M059J (cell line): ENCODE measurements at places on chromosomes 16 and 17. TPM values are rescaled to one million over a fixed set of nuclear protein-coding genes. Genes with fewer than 3 reads are reported as not detected.
A peak's percentile ranks its signal among the peaks of the same experiment; 100 is the strongest.

KRTAP4-1 gene
- total RNA-seq, result not detected in 2 replicates

DNA sequence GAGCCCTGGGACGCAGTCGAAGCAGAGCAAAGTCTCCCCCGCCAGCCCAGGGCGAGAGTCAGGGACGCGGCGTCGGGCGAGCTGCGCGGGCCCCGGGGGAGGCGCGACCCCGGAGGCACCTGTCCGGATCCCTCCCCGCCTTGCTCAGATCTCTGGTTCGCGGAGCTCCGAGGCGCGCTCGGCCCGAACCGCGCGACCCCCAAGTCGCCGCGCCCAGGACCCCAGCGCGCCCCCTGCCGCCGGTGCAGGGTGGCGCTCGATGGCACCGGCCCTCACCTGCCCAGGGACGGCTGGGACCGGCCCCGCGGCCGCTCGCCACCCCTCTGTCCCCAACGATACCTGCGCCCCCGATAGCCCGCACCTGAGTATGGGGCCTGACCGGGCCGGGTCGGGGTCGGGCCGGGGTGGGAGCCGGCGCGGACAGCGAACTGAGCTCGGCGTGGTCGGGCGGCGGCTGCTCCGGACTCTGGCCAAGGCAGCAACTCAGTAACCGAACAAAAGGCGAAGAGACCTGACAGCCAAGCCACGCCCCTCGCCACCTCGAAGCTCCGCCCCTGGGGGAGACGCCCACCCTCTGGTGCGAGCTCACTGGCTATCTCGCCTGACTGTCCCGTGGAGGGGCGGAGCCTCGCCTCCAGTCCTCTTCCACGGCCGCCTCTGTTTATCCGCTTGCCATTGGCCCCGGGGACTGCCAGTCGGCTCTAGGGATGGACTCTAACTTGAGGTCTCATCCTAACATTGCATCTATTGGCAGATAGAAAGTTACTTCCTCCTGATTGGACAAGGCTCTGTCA is at the start of gene JUP:
JUP (minus strand) TSS at position 485 of the 794 bp plus-strand sequence. CDS start 14,857 bp downstream, outside the sequence.
- DNase-seq, result peak; percentile 97

GEMIN4 gene
- total RNA-seq, result 6.7 and 13.4 TPM in 2 replicates

ATAD5 gene
- total RNA-seq, result 3.1 and 4.5 TPM in 2 replicates

SLC5A11 gene
- total RNA-seq, result not detected in 2 replicates

DNA sequence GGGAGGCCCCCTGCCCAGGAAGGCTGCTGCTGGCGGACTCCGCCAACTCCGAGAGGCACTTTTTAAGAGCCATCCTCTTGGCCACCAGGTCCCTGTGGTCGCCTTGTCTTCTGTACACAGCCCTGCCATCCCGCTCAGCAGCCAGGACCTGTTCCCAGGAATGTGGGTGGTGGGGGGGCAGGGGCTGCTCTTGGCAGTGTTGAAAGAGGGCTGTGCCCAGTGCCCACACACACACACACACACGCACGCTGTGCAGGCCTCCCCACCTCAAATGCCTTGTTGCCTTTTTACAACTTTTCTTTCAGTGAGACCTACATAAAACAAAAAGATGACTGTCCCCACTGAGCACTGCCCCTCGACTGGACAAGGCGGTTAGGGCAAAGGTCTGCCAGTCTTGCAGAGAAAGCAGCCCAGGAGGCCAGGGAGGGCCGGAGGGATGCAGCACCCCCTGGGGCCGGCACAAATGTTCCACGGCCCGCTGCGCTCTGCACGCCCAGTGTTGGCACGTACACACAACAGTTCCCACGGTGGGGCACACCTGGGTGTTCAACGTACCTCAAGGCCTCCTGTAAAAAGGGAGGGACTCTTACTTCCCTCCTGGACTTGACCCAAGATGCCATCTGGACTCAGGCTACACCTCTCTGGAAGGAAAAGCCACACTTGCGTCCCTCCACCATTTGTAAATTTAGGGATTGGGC is 18.5 kb upstream of the PITPNA start:
- no peak for DNase-seq

GRCh38 chr16:87129771-87130170 is 187.4 kb downstream of the C16orf95 start:
- DNase-seq, result peak; percentile 96

CMTM1 gene
- total RNA-seq, result 2.1 and 3.8 TPM in 2 replicates

DNA sequence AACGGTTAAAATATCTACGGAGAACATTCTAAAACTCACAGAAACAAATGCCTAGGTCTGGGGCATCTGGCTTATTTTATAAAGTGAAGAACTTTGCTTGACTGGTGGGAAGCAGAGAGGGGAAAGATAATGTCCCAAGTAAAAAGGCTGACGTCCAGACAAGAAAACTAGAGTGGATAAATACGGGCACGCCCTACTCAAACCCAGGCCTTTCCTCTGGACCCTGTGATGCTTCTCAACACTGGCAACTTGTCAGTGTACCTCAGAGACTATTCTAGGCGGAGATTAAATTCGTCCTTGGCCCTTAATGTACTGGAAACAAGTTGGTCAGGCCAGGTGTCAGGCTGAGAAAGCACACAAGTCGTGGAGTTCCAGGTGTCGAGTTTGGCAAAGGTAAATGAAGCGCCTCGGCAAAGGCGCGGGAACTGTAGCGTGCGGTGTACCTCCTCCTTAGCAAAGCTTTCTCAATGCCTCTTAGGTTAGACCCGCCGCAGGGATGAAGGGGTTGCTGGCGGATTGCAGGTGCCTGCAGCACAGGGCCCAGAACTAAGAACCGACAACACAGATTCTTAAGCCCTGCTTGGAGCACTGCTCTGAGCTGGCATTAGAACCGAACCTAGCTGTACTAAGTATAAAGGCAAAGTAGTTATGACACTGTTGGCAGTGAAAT is 668 bp upstream of the UNK start:
- no peak for DNase-seq

DNA sequence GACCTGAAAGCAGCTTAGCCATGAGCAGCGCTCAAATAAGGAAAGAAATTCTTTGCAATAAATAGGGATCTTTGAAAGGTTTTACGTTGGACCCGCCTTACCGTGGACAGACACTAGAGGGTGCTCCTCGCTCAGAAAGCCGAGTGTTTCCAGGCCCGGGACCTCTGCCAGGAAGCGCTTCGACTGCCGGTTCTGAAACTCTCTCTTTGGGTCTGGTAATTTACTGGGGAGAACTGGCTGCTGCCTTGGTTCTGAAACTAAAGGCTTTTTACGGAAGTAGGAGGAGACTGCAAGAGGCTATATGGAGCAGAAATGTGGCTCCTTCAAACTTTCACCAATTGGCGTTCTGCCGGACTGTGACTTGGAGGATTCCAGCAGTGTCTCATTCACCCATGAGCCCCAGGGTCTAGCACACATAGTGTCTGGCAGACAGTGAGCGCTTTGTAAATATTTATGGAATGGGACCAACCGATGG is 45.6 kb upstream of the HOXB9 start:
- DNase-seq, result peak; percentile 84

GRCh38 chr17:82494236-82495055 is 25.1 kb upstream of the FOXK2 start:
- DNase-seq, result peak; percentile 97

SCNN1G gene
- not detected in 2 replicates for total RNA-seq

DNA sequence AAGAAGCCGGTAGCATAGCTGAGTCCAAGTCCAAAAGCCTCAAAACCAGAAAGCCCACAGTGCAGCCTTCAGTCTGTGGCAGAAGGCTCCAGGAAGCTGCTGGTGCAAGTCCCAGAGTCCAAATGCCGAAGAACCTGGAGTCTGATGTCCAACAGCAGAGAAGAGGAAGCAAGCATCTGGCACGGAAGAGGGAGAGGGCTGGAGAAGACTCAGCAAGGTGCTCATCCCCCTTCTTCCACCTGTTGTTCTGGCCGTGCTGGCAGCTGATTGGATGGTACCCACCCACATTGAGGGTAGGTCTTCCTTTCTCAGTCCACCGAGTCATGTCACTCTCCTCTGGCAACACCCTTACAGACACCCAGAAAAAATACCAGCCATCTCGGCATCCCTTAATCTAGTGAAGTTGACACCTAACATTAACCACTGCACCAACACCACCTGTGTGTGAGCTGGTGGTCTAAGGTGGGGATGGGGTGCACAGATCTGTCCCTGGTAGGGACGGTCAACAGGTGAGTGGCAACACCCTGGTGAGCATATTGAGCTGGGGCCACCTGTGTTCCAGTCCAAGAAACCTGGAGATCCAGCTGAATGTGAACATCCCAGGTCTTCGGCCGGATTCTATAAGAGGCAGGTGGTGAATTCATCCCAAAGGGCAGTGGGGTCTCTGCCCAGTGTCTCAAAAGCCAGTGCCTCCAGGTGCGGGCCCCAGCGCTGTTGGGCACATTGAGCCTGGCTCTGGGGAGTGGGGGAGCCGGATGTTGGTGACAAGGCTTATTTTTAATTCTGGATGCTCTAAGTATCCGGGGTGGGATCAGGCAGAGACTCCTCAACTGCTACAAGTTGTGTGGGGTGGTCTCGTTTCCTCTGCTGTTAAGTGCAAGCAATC is 9.8 kb downstream of the MIEF2 start:
- no peak for DNase-seq

DNA sequence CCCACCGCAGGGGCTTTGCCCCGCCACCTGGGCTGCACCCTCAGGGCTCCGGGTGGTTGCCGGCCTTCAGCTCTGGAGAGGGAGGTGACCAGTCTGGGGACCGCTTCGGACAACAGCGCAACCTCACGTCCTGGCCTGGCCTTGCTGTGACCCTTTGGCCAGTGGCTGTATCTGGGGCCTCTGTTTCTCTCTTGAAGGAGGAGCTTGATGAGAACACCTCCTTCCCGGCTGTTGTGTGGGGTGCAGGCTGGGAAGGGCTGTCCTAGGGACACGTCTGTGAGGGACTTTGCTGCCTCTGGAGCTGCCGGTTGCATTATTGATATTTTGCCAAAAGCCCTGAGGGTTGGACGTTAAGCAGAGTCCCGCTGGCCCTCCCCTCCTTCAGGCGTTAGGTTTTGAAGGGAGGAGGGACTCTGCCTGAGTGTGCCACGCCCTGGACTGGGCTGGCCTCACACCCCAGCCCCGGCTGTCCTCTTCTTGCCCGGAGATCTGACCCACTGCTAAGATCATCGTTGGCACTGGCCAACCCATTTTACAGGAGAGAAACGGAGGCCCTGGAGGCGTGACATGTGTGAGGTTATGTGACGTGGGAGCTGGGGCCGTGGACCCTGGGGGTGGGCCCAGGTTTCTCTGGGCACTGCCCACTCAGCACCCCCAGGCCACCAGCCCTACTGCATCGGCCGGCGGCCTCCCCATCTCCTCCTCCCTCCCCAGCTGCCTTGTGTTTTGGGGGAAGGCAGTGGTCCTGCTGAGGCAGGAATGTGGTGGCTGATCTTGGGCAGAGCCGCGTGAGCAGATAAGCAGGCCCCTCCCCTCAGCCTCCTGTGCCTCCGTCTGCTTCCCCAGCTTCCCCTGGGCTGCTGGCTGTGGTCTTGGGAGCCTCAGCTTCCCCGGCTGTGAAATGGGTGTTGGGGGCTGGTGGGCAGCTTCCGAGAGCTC is 8.5 kb downstream of the ZFPM1 start:
- DNase-seq, result peak; percentile 21

DNA sequence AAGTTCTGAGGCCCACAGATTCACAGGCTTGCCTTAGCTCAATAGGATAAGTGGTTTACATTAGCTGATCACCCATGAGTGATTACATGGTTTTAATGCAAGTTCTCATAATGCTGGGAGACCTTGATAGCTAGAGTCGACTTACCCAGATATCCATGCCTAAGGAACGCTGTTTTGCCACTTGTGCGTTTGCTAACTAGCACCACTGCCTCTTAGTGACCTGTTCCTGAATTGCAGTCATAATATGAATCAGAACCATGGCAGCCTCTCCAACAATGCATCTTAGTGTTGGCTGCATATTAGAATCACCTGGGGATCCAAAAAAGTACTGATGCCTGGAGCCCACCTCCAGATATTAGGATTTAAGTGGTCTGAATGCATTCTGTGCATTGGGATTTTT is 251.1 kb upstream of the CDH5 start:
- DNase-seq, result no peak

DNA sequence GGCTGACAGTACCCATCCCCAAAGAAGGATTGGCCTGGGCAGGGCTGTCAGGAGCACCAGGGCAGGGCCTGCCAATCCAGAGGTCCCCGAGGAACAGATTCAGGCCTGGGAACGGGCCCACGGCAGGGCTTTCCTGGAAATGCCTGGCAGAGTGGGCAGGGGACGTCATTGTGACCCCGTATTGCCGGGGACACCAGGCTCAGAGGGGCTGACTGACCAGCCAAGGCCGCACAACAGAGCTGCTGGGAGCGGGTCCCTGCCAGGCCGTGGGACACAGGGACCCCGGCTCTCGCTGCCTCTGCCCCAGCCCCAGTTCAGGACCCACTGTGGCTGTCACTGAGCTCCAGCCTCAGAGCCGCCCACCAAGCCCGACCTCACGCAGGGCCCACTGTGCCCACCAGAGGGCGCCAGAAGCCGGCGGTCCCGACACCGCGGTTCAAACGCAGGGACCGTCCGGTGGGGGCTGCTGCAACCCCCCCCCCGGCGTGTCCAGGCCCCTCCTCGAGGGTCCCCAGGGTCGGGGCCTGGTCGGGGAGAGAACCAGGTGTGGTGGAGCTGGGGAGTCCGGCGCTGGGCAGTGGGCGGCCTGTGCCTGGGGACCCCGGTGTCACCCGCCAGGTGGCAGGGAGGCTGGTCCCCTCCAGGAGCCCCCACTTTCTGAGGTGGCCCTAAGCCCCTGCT is 15.2 kb upstream of the SSTR5 start:
- no peak for DNase-seq

- DNase-seq, result no peak
These were observed 164.2 kb upstream of the LHX1 start for GRCh38 chr17:36773039-36773438.

DNA sequence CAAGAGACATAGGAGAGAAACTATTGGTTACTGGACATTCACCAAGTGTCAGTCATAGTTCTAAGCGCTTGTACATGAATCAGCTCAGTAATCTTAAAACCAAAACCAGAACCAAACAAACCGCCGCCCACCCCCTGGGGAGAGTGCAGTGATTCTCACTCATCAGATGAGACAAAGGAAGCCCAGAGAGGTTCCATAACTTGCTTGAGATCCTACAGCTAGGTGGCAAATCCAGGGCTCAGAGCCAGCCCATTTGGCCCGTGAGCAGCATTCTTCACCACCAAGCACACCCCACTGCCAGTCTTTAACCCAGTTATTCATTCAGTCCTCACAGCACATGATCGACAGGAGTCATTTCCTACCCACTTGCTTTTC is 37.2 kb upstream of the RGS9 start:
- DNase-seq, result peak; percentile 97

TXNL4B gene
- 10.9 and 12.0 TPM in 2 replicates for total RNA-seq
